ENCODE measurements at places on chromosomes 16 and 17. TPM values are rescaled to one million over a fixed set of nuclear protein-coding genes. Genes with fewer than 3 reads are reported as not detected.

CTF1 gene
- 7.3 TPM for total RNA-seq

HOXB7 gene
- 0.44 TPM for total RNA-seq

GAS2L2 gene
- 0.47 TPM for total RNA-seq

KRT27 gene
- not detected for total RNA-seq

TVP23A gene
- 1.3 TPM for total RNA-seq

SLC12A3 gene
- total RNA-seq = not detected

CPNE7 gene
- not detected for total RNA-seq

NACA2 gene
- not detected for total RNA-seq

COG7 gene
- total RNA-seq = 11.3 TPM

SLFN12 gene
- total RNA-seq = 5.7 TPM

WFIKKN1 gene
- 0.21 TPM for total RNA-seq

PTRH2 gene
- 10.1 TPM for total RNA-seq

ADAMTS18 gene
- total RNA-seq = 0.18 TPM

SRCAP gene
- 42.3 TPM for total RNA-seq

ABCA8 gene
- total RNA-seq = 80.6 TPM

DCUN1D3 gene
- total RNA-seq = 27.4 TPM

Measured in left cardiac atrium (tissue), 4 donors.